ENCODE measurements at places on chromosomes 6 and 20. TPM values are rescaled to one million over a fixed set of nuclear protein-coding genes. Genes with fewer than 3 reads are reported as not detected.

The PPP1R3G gene
- total RNA-seq: 0.96 TPM

The BMP7 gene
- not detected for total RNA-seq

The GJA10 gene
- not detected for total RNA-seq

The OR2B6 gene
- not detected for total RNA-seq

The RRAGD gene
- total RNA-seq: 0.16 TPM

The CBLN4 gene
- total RNA-seq: not detected

The MDFI gene
- 123 TPM for total RNA-seq

The EFCAB8 gene
- total RNA-seq: under 0.01 TPM

The KCNQ2 gene
- total RNA-seq: not detected

The RIPOR2 gene
- 1.8 TPM for total RNA-seq

The ZNF831 gene
- not detected for total RNA-seq

The IL17A gene
- not detected for total RNA-seq

The COL19A1 gene
- 0.96 TPM for total RNA-seq

The NRSN1 gene
- total RNA-seq: not detected

The TCF21 gene
- total RNA-seq: 119 TPM

The CST4 gene
- total RNA-seq: 0.78 TPM

The UBD gene
- total RNA-seq: 0.13 TPM

The CST5 gene
- total RNA-seq: 0.13 TPM
